Stimulated activated CD4-positive, alpha-beta T cell treated with anti-CD3 and anti-CD28 coated beads, TNF-alpha, amount 100 ng/mL, for 24 hours (primary cell): ENCODE measurements at places on chromosomes 4 and X.

DNA sequence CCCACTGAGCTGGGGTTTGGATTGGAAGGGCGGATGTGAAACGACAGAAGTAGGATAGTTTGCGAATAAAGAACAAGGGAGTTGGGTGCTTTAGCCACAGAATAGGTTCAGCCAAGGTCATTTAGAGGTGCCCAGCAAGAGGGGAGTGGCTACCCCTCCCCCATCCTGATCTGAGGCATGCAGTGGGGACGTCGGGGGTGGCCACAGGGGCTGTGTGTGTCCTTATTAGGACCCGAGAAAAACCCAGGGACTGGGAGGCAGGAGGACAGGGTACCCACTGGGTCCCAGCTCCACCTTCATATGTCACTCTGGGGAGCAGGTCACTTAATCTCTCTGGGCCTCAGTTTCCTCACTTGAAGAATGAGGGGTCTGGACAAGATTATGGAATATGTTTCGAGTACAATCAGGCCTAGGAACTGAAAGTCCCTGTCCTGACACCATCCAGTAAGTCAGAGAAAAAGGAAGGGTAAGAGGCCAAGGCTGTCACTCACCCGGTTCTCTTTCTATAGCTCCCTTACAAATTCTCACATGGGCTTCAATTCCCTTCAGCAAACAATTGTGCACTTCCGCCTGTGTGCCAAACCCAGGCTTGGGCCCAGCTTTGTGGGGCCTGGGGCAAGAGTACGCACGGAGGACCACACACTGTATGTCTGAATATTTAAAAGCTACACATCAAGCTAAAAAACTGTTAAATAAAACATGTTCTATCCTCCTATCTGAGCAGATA, 4.2 kb upstream of the NYX start:
- DNase-seq: no peak

DNA sequence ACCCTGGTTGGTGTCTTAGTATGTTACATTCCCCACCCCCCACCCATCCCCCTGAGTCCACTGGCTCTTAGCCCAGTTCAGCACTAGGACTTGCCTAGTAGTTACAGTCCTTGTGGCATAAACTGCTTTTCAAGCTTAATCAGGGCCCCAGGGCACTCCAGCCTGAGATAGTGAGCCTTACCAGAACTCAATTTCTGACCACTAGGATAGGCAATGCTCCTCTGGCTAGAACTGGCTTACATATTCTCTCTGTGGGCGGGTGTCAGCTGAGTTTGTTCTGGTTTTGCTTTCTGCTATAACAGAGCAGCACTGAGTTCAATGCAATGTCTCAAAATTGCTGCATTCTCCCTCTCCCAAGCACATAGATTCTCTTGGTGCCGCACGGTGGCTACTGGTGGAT, 391.4 kb upstream of the DIPK2B start:
- DNase-seq: no peak

DNA sequence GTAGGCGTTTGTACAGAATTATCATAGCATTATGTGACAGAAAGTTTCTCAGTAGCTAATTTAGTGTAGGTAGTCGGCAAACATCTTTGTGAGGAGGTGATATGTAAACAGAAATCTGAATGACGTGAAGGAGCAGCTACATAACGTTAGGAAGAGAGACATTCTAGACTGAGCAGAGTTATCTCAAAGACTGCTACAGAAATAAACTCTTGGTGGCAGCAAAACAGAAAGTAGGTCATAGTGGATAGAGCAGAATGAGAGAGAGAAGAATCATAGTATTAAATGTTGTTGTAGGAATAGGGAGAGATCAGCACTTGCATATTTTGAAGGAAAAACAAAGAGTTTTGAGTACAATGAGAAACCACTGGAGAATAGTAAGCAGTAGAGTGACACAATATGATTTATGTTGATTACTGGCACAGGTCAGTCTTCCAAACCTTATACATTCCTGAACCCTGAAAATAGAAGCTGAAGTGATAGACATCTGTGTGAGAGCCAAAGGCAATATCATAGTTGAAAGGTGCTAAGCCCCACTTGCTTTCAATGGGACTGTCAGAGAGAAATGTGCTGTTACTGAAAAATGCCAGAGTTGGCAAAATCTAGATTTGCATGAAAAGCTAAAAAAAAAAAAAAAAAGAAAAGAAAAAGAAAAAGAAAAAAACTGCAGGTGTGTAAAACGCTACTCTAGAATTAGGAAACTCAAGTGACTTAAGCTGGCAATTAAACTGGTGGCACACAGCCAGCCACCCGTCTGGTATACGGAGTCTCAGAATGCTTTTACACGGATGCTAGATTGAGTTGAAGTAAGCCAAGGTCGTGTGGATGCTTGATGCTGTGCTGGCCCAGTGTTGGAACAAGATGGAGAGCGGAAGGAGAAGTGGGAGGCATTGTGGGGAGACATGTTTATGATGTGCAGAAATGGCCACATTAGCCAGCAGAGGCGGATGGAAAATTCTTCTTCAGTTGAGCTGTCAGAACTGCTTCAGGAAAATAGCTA, 750.2 kb upstream of the HS3ST1 start:
- DNase-seq: no peak

DNA sequence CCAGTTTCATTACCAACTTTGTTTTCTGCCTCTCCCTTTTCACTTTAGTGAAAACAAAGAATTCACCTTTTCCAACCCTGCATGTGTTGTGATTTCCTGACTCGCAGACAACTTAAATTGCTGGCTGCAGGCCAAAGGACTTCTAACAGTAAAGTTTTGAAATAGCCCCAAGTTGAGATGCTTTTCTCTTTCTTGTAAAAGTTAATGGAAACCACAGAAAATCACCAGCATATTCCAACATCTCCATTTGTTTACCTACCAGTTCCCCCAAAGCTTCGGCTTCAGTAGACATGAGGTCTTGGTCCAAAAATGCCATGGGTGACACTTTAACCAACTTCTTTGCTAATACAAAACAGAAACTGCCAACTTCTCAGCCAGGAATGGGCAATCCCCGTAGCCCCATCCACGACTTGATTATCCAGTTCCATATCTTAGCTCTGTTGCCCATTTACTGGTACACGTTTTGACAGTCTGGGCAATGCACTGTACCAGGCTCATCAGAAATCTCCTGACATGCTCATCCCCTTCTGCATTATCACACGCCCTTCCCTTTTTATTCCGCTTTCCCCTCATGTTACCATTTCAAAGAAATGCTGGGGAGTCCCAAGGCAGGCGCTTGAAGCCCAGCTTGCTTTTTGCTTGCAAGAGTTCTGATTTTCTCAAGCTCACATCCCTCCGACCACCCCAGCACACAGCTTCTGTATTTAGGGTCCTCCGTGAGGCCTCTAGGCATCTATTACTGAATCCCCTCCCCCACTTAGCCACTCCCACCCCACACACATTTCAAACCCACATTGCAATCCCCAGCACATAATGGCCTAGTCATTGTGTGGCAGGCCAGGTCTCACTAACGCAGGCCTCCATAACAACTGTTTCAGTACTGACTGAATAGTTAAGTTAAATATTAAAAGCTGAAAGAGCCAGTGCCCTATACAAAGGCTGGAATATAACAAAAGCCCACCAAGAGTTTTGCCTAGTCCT, 137.9 kb upstream of the S100G start:
- DNase-seq: no peak

DNA sequence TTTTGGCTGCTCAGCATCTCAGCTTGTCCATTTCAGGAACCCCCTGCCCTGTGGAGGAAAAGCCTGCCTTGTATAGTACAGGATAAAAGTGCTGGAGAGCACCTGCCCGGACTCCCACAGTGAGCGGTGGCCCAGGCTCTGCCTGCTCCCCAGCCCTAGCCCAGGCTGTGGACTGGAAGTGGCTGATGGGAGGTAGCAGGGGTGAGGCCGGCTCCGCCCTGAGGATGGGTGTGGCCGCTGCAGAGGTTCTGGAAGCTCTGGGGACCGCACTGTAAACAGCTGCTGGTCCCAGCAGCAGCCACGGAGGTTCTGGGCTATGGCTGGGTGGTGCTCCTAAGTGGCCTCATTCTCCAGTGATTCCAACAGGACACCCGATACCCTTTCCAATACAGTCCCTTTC, 56.6 kb upstream of the HELT start:
- no peak for DNase-seq

GRCh38 chr4:104826171-104826570, 320.5 kb upstream of the TET2 start:
- DNase-seq: no peak

DNA sequence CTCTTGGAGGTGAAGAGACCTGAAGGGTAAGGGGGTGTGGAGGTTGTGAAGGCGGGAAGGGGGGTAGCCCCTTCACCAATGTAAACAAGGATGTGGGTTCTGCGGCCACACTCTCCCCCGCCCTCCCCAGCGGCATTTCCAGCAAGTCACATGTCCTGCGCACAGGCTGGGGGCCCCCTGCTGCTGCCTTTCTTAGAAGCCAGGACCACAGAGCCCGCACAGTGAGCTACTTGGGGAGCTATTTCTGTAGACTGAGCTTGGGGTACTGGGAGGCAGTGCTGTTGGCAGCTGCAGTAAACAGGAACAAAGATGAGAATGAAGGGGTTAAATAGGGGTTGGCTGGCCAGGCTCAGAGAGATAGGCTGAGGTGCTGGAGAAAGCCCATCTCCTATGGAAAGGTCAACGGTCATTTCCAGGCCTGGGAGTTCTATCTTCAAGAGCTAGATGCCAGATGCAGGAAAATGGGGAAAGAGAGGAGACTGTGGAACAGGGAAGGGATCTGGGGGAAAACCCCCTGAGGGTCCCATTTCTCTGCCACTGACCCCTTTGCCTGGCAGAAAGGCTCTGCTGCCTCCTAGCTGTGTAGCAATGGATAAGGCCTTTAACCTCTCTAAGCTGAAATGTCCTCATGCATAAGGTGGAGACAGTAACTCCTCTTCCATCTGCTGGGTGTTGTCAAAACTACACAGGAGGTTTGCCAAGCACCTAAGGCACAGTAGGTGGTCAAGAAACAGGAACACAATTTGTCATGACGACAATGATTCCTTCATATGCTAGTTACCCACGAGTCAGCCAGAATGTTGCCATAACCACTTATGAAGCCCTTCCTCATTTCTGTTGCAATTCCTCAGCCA, 18.5 kb upstream of the PIM2 start:
- DNase-seq: peak; percentile 87

DNA sequence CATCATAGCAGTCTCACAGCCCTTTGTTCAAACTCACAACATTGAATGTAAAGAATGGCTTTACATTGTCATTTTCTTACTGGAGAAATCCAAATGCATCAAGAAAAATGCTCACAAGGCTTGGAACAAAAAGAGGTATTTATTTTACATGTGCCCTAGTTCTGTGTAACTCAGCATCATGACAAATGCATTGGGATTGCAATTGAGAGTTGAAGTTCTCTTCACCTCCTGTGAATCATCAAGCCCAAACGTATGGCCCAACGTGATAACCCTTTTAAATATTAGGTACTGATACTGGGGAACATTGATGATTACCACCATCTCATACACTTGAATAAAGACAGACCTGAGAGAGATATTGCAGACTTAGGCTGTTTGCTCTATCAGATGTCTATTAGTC, 61.6 kb downstream of the GASK1B start:
- DNase-seq: no peak

DNA sequence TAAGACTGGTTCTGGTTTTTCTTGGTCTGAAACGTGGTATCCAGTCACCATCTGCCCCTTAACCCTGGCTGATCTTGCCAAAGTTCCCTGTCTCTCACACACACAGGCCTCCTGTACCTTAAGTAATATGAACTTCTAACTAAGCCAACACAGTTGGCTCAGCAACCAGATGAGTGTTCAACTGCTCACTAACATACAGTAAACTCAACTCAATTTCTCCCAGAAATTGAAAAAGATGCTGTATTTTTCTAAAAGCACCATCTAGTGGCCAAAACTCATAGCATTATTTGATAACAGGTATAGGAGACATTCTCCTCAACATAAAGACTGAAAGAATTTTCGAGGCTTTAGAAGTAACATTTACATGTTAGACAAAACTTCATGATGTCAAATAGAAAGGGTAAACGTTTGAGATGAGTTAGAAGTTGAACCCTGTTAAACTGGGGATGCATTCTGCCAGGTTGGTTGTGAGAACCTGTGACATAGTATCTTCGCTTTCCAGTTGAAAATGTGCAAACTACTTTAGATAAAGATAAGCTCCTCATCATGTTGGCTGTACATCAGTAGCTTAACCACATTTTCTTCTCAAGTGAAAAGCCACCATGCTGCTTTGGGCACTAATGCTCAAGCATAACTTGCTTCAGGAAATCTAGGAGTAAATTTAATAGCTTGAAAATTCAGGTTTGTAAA, 31.2 kb downstream of the CCNI start:
- DNase-seq: no peak

- no peak for DNase-seq
These were observed 93.3 kb upstream of the TBC1D9 start for GRCh38 chr4:140849526-140849925.

DNA sequence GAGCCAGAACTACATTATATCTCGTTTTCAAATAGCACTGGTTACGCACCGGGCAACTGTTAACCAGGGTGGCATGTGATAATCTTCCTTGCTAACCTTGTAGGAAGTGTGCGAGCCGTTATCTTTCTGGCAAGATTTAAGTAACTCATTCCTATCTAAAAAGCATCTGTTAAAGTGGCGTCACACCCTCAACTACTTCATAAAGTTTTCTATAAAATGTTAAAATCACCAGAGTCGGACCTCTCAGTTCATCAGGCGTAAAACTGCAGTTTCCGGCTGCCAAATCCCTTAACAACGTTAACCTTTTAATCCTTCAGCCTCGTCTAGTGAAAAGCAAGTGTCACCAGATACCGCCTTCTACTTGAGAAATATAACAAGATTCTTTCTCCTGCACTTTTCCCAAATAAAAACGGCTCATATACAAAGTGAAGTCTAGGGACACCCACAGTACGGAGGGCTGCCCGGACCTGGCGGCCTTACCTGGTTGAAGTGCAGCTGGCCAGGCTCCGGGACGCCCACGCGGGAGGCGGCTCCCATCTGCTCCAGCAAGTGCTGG, 1.2 kb downstream of the SLC39A8 start:
- DNase-seq: peak; percentile 76

DNA sequence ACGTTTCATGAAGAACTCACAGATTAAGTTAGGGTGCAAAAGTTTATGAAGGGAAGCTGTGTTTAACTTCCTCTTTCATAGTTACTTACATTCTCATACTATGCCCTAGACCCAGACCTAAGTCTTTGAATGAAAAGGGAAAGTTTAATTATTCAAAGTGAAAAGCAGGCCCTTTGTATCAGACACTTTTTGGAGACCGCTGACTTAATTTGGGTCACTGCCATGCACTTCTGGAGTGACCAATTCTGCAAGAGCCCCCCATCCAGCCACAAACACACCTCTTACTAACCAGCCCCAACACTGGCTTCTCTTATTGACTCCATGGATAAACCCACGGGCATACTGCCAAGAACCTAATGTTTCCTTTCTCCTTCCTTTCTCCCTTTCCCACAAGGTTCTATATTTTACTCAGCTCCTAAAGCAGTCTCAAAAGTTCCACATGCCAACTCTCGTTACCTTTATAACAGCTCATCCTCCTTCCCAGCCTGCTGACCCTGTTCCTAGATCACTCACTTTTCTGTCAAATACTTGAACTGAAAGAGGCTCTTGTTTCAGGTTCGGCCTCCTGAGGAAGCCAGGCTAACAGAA, 34.5 kb downstream of the ABCE1 start:
- DNase-seq: no peak

DNA sequence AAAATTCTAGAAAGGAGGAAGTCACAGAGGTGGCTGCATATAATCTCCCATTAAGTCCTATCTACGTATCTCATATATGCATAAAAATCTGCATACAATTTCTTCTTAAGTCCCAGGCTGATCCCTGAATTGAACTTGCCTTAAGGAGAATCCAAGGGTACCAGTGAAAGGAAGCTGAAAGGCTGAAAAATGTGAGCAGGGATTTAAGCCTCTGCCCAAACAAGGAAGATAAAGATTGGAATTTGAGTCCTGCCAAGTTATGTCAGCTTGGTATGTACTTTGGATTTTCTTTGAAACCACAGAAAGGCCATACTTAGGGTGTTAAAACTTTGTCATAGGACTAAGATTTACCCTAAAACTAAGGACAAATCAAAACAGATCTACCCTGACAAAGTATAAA, 26.5 kb upstream of the GEMIN8 start:
- no peak for DNase-seq
